NCI-H460 (cell line): ENCODE measurements at places on chromosomes 5 and 9. TPM values are rescaled to one million over a fixed set of nuclear protein-coding genes. Genes with fewer than 3 reads are reported as not detected.

- DNase-seq, result no peak
These were observed 205.5 kb downstream of the PAX5 start for GRCh38 chr9:36828611-36829013.

- DNase-seq, result no peak
These were observed at the start of gene HSD17B3 for GRCh38 chr9:96302021-96302420. Gene HSD17B3, minus strand, starts transcription at chr9:96302176. Its CDS starts 72 bp downstream, at chr9:96302104.

DNA sequence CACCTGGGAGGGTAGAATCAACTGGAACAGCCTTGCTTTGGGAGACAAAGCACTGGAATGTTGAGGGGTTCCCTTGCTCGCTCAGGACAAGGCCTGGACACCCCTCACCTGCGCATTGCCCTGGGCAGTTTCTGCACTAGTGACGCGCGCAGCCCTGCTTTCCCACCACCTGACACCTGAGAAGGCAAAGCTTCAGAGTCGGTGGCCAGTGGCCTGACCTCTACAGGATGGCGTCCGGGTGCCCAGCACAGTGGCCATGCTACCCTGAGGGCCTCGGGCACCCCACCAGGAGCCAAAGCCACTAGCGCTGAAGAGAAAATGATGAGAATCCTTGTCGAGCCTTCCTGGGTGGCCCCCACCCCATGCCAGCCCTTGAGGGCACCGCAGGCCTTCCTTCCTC lies 161.3 kb downstream of the OLFM1 start:
- DNase-seq, result no peak

- DNase-seq, result no peak
These were observed 361.3 kb downstream of the RAB3C start for GRCh38 chr5:58944221-58944620.

RORB gene
- not detected in 2 replicates for total RNA-seq

PNPLA7 gene
- total RNA-seq, result 0.10 and 0.26 TPM in 2 replicates

DNA sequence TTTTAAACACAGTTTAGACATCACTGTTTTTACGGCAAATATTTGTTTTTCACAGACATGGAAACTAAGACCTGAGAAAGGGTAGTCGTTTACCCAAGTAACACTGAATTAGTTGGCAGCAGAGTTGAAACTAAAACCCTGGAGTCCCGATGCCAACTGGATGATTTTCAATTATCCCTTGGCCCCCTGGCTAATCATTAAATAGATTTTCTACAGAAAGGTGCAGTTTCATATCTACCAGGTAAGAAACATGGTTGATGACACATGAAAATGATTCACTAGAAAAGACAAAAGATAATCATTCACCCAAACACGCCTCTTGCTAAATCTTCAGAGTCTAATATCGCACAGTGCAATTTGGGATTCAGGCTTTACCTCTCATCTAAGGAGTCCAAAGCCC lies 136.9 kb downstream of the SEMA5A start:
- DNase-seq, result no peak

ARHGEF39 gene
- total RNA-seq, result 5.0 and 7.5 TPM in 2 replicates

- DNase-seq, result peak; percentile 23
These were observed at the start of gene BNC2 for GRCh38 chr9:16870596-16871335. Gene BNC2, minus strand, starts transcription at chr9:16870670. Its CDS starts 22 bp downstream, at chr9:16870648.

NEURL1B gene
- total RNA-seq, result 2.3 and 2.4 TPM in 2 replicates

- no peak for DNase-seq
These were observed 553.0 kb downstream of the CSNK1G3 start for GRCh38 chr5:124064956-124065355.
